AML-193 (cell line): ENCODE measurements at places on chromosomes 7 and 10.

- no peak for DNase-seq
Observed at GRCh38 chr7:14833707-14834106, 68.8 kb downstream of the DGKB start.

DNA sequence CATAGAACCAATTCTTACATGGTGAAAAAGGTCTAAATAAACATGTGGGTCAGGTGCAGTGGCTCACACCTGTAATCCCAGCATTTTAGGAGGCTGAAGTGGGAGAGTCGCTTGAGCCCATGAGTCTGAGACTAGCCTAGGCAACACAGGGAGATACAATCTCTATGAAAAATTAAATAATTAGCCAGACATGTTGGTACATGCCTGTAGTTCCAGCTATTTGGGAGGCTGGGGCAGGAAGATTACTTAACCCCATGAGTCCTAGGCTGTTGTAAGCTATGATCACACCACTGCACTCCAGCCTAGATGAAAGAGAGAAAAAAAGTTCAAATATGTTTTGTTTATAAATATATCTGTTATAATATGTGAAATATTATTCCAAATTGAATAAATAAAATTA, 643.6 kb downstream of the IPMK start:
- no peak for DNase-seq

DNA sequence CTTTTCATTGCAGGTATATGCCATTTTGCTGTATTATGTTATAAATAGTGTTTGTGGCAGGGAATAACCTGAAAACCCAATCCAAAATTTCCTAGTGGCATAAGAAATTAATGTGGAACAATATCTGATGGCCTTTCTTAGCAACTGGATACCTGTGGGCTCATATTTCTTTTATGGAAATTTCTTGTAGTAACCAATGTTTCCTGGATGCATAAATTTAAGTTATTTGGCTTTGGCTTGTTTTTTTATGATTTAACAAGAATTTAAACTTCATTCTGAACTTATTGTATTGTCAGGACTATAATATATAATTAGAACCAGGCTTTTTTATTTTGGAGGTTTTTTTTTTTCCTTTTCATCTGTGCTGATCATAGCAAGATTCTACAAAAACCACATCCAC, 30.1 kb downstream of the TBC1D12 start:
- no peak for DNase-seq

DNA sequence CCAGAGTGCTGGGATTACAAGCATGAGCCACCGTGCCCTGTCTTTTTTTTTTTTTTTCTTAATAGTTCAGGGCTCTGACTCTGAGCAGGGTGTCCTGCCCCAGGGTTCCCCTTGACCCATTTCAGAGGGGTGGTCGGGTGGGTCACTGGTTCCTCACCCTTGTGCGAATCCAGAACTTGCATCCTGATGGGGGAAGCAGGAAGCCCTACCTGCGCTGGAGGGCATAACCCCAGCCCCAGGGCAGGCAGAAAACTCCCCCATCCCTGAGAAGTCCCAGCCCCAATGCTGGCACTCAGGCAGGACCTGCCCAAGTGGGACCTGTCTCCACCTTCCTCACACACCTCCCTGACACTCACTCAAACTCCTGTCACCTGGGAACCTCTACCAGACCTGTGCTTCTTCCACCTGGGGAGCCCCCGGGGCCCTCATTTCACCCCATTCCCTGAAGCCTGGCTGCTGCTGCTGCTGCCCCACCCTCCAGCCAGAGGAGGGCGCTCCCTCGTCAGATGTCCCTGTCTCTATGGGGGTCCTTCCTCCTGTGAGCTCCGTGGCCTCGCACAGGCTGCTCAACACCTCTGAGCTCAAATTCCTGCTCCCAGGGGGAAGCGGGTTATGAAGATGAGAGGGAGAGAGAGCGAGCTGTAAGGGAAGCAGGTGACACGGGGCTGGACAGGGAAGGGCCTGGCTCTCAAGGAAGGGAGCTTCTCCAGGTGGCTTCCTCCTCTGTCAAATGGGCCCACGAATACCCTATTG, 15.1 kb upstream of the ZNF273 start:
- DNase-seq: peak; percentile 24

DNA sequence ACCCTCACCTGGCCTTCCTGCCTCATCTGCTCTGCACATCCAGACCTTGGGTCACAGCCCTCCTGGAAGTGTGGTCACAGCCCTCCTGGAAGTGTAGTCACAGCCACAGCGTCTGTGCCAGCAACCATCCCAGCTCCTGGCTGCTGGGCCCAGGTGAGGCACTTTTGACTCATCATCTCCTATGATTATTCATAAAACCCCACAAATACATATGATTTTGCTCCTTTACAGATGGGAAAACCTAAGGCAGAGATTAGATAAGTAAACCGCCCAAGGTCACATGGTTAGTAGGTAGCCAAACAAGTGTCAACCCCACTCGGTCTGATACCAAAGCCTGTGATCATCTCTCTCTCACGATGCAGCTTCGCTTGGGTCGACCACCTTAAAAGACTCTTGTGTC, 94.3 kb downstream of the PRLHR start:
- DNase-seq: no peak

DNA sequence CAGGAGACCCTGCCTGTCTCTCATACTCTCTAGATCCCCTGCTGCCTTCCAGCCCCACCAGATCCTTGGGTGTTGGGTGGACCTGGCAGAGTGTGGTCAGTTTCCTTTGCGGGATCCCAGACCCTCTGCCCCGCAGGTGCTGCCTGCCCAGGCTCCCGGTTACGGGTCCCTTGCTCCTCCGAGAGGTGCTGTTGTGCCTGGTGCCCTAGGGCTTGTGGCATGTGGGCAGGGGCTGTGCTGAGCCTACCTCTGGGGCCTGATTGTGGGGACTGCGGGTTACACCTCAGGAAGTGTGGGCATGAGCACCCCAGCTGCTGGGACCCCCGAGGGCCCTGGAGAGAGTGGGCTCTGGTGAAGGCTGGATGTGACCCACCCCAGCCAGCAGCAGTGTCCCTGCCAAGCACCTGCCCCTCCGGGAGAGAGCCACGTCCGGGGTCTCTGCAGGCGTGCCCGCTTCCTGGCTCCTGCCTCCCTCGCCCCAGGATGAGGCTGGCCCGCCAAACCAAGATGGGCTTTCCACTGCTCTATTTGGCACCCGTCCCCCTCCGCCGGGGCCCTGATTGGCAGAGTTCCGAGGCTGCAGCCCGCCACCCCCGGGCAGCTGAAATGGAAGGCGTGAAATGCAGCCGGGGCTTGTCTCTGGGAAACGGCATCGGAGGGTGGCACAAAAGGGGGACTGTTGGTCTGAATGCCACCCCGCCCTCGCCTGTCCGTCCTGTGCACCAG, 17.0 kb downstream of the CLIP2 start:
- DNase-seq: no peak

DNA sequence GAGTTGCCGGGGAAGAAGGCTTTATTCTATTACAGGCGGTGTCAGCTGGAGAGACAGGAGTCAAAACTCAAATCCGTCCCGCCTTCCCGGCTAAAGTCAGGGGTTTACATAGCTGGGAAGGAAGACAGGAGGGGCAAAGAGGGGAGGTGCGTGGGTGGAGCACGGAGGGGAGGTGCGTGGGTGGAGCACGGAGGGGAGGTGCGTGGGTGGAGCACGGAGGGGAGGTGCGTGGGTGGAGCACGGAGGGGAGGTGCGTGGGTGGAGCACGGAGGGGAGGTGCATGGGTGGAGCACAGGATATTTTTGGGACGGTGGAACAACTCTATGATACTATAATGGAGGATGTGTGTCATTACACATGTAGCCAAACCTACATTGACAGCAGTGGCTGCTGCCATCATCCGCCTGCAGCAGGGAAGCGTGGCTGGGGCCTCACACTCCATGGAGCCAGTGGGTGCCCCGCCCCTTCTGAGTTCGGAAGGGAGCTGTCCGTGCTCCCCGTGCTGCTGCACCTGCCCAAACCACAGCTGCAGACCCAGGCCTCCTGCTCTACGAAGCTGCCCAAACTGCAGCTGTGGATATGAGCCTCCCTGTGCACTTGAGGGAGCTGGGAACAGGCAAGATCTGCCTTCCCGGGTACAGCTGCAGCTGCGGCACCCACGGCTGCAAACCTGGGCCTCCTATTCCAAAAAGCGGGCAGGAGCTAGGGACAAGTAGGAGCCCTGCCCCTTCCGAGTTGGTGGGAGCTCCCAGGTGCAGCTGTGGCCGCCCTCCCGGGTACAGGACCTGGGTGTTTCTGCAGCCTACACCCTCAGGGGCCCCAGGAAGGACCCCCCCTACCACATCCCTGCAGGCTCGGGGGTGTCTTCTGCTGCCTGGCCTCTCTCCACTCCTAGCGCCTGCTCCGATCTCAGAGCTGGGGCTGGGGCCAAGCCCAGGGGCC, 119.4 kb downstream of the DYNC2I1 start:
- DNase-seq: no peak

DNA sequence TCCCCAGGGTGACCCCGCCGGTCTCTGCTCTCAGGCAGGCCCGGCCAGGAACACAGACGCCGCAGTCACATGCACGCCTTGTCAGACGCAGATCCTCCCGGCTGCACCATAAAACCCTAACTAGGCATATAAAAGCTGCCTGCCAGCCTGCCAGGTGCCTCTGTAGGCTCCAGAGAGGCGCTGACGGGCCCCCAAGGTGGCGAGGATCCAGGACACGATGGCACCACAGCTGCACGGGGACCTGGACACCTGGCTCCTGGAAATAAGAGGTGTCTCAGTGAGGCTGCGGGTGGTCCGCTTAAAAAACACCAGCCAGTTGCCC, 21.9 kb upstream of the GDF10 start:
- no peak for DNase-seq

DNA sequence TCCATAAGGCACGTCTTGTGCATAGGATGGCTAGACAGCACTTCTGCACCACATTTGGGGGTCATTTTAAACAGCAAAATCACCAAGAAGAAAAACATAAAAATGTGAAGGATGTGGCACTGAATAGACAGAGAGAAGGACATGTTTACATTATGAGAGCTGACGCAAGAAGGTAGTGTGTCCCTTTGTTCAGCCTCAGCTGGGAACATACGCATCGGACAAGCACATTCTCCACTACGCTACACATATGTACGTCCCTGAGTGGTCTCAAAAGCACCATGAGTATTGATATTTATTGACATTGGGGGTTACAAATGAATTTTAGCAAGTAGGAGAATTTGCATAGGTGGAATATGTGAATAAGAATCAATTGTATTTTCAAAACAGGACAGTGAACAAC, 20.2 kb downstream of the DDC start:
- DNase-seq: no peak
